NCI-H524 (cell line): ENCODE measurements at places on chromosomes 4 and X.

GRCh38 chr4:110412354-110413065, 63.4 kb upstream of the ENPEP start:
- no peak for DNase-seq

- DNase-seq: no peak
Measured at GRCh38 chrX:79524642-79525041, 157.5 kb upstream of the ITM2A start.

DNA sequence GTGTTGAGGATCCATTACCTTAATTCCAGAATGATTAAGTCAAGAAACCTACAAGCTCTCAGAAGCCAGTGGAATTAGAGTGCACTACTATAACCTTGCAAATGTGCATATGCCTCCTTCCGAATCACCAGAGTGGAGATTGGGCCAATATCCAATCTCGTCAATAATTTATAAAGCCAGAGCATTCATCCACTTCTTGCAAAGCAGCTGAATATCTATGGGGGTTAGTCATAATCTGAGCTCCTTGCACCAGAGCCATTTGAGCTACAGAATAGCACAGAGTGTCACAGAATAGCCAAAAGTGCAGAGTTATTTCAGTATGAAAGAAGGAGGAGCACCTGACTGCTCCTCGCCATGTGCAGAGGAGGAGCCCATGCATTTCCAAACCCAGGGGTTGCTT, 69.2 kb upstream of the MTM1 start:
- DNase-seq: no peak

GRCh38 chr4:95984081-95984480, 144.2 kb downstream of the PDHA2 start:
- no peak for DNase-seq

- no peak for DNase-seq
Measured at GRCh38 chr4:184510401-184510800, 36.1 kb upstream of the IRF2 start.

GRCh38 chr4:54527532-54527931, 130.2 kb upstream of the KIT start:
- no peak for DNase-seq

- DNase-seq: peak; percentile 41
Measured at GRCh38 chrX:106862972-106863688, 40.0 kb downstream of the RIPPLY1 start.

- DNase-seq: no peak
Measured at GRCh38 chr4:87391576-87392054, 627 bp upstream of the HSD17B11 start.

- DNase-seq: no peak
Measured at GRCh38 chr4:71163317-71163716, 169.9 kb downstream of the DCK start.

DNA sequence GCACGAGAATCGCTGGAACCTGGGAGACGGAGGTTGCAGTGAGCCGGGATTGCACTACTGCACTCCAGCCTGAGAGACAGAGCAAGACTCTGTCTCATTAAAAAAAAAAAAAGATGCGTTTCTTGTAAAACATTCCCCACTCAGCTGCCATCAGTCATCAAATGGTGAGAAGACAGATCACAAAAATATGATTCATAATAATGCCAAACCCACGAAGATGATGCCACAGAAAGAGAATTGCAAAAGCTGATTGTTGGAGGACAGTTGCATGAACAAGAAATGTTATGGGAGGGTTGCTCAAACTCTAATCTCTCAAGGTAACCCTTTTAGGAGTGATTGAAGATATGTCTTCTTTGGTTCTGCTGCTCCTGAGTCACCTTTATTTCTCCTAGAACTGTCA, 21.4 kb upstream of the SMIM14 start:
- DNase-seq: no peak

DNA sequence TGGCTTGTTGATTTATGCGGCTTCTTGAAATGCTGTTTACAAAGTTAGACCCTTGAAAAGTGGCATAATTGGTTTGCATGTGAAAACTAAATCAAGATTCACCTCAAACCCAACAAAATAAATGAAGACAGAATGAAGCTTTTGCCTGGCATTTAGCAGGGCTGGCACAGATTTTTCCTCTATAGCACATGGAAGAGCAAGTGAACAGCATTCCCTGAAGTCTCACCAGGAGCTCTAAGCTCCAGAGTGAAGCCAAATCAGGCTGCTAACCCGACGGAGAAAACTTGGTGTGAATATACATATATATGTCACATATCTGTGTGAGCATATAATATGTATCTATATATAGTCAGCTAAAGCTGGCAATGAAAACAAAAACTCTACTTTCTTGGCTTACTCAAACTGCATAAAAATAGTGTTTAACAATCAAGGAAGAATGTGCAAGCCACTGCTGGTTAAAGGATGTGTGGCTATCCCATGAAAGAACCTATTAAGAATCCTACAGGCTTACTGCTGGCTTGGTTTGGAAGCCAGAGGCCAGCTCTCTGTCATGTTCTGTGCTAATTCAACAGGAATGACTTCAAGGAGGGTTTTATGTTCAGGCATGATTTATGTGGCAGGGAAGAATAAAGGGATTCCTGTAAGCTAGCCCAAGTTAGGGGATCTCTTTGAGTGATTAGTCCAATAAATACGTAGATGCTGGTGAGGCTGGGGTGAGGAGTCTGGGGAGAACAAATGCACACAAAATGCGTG, 69.9 kb downstream of the MFAP3L start:
- DNase-seq: no peak

DNA sequence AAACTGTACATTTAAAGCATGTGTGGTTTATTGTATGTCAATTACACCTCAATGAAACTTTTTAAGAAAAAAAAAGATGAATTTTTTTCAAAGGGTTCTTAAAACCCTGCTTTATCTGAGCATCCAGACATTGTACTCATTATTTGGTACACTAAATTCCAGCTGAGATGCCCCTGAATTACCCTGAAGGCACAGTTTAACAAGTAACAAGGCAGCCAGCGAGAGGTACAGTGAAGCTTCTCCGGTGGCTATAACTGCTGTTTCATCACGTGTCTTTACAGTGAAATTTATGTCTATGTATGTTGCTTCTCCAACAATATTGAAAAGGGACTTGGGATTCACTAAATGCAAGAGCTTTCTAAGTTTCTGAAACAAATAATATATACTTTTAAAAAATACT, 15.8 kb downstream of the SLC7A11 start:
- no peak for DNase-seq

- DNase-seq: no peak
Measured at GRCh38 chr4:74374561-74375327, 9.8 kb downstream of the EREG start.

DNA sequence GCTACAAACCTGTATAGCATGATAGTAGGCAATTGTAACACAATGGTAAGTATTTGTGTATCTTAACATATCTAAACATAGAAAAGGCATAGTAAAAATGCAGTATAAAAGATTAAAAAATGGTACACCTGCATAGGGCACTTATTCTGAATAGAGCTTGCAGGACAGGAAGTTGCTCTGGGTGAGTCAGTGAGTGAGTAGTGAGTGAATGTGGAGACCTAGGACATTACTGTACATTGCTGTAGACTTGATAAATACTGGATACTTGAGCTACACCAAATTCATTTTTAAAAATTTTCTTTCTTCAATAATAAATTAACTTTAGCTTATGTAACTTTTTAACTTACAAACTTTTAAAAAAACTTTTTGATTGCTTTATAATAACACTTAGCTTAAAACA, 68.2 kb upstream of the MAML3 start:
- DNase-seq: no peak

GRCh38 chr4:183297675-183298074, 22.4 kb downstream of the CLDN22 start:
- DNase-seq: no peak

- no peak for DNase-seq
Measured at GRCh38 chr4:1049591-1049905, 38.1 kb downstream of the FGFRL1 start.

DNA sequence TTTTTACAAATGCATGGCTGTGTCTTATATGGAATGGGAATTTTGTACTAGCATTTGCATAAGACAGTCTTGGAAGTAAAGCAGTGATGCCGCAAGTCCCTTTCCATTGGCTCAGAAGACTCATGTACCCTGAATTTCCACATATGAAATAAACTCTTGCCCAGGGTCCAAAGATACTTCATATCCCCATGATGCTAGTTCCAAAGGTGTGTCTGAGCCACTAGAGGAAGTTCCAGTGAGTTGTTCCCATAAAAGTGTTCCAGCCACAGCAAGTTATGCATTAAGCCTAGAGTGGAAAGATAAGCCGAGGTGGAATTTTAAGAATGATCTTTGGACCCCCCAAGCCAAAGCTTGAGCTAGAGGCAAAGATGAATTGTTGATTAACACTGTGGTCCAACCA, 9.3 kb upstream of the CEP135 start:
- no peak for DNase-seq

- no peak for DNase-seq
Measured at GRCh38 chr4:4585012-4585670, 43.3 kb upstream of the STX18 start.

GRCh38 chrX:22155126-22155525, 117.6 kb upstream of the CBLL2 start:
- DNase-seq: no peak

DNA sequence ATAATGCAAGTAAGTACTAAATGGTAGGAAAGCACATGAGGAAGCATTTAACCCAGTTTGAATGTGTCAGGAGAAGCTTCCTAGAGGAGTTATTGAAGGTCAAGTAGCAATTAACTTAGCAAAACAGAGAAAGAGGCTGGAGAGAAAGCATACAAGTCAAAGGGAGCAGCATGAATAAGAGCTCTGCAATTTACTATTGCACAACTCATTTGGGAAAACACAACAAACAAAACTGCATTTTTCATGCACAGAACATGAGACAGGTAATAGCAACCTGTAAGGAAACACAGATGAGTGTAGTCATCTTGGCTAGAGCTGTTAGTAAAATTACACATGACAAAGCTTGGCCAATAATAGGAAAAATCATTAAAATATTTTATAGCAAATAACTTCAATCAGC, 538.1 kb downstream of the PPP4R3C start:
- no peak for DNase-seq

GRCh38 chrX:25206778-25207177, 191.0 kb upstream of the ARX start:
- no peak for DNase-seq

DNA sequence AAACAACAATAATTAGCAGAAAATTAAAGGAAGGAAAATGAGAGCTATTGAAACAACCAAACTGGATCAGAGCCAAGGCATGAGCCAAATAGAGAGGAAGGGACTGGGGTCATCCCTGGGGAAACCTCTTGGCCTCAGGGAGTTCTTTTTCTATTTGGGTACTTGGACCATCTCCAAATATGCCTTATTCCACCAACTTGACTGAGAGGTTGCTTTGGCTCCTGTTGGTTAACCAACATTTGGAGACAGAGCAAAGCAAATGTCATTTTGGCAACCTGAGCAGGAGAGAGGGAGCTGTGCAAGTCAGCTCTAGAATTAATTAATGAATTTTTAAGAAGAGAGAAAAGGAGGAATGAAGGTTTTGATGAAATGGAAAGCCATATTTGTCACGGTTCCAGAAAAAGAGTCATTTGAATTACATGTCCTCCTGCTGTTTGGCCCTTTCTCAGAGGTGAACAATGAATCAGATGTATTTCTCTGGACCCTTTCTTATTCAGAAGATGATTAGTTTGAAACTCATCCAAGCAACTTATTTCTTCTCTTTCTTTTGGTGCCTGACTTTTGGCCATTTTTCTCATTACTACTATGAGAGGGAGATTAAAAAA, 119.1 kb downstream of the CNKSR2 start:
- DNase-seq: no peak

- peak; percentile 94 for DNase-seq
Measured at GRCh38 chrX:13463608-13464007, 105.8 kb upstream of the EGFL6 start.

GRCh38 chrX:140918398-140919038, 83.9 kb upstream of the SPANXB1 start:
- DNase-seq: peak; percentile 56

GRCh38 chrX:25052798-25053534, 37.2 kb upstream of the ARX start:
- DNase-seq: no peak

DNA sequence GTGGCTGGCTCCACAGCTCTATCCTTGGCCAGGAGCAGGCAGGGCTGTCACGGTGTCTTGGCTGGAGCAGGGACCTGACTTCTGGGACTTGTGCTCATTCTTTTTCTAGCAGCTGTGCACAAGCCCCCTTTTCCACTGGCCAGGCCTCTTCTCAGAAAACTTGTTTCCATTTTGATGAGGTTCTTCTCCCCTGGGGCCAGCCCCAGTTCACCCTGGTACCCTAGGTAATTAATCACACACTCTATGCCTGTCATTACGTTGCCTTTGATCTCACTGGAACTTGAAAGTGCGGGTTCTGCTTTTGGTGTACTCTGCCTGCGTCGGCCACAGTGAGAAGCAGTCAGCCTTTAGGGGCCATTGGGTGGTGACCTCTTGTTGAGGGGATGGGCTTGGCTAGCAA, 26.6 kb downstream of the DRD5 start:
- DNase-seq: no peak

- DNase-seq: no peak
Measured at GRCh38 chr4:41476310-41476885, 61.6 kb upstream of the LIMCH1 start.

DNA sequence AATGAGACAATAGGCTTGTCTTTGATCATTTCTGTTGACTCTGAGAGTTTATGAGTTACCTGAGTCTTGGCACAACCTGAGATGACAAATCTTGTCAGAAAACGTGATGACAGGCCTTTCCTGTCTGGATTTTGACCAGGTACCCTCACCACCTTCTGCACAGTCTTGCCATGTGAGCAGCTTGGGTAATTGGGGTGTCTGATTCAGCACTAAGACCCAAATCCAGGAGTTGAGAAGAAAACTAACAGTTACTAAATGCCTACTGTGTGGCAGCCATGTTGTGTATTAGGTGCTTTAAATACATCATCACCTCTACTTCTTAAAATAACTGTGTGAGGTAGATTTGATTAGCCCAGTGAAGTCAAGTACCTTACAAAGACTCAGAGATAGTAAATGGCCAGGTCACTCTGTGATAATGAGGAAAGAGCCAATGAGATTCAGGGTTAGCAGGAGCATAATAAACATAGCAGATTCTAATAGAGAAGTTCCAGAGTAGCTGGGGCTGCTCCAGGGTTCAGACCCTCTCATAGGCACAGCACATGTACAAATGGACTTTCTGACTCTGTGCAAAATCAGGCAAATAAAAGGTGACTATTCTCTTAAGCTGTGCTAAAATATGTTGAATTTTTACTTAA, 2.8 kb downstream of the EREG start:
- DNase-seq: no peak

DNA sequence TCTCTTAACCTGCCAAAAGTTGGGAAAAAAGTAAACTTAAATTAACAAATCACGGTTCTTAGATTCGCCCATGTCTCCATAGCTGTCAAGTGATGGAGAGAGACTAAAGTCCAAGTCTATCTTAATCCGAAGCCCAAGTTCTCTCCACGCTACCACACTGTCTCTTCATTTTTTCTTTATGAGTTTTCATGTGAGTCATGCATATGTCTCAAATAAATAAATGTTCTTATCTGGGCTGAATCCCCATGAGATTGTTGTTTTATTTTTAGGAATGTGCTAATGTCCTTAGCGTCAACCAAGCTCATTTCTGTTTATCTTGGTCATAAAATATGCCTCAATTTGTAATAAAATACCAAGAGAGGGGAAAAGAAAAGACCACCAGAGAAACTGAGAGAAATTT, 169.3 kb downstream of the RCHY1 start:
- DNase-seq: no peak

- DNase-seq: no peak
Measured at GRCh38 chrX:8005678-8006347, 78.6 kb upstream of the PNPLA4 start.
